ENCODE measurements at places on chromosomes 12 and 14.

DNA sequence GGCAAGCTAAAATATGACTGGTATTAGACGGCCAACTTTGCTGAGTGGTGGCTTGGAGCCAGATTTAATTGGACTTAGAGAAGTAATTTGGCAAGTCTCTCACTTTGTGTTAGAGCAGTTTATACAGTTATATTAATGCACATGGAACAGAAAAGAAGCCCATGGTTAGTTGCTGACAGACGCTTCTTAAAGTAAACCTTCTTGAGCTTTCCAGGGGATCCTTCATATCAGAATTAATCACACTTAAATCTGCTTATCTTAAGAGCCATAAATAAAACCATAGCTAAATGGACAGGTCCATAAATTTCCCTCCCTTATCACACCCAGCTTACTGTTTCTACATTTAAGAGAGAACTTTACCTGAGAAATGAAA lies 9.6 kb downstream of the GSG1 start:
- no peak for DNase-seq

DNA sequence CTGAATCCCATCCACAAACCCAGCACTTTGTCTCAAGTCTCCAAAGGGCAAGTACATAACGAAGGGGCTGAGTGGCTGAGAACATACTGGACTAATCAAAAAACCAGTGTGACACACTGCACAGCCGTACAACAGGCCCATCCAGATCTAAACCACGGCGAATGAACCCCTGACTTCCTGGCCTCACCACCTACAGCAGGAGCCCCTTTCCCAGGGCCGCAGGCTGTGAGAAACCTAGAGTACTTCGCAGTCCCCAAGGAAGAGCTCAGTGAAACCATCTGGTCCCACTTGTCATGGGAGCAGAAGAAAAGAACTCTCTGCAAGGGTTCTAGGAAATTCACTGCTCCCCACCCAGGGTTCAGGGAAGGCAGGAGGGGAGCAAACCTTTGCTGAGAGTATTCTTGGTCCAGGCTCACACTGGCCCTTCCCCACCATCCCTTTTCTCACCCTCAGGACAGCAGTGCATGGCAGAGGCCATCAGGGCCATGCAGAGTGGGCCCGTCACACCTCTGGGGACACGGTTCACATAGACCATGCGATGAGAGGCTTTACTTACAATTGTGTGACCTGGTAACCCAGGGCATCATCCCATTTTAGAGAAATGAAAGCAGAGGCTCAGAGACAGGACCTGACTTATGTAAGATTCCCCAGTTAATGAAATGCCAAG lies 192.8 kb downstream of the BCL11B start:
- DNase-seq: no peak

- DNase-seq: no peak
These were observed 141.4 kb downstream of the PHLDA1 start for GRCh38 chr12:75890141-75890540.

GRCh38 chr12:54890339-54890738 lies 36.0 kb downstream of the MUCL1 start:
- DNase-seq: no peak

GRCh38 chr12:49626169-49626835 lies 2.9 kb downstream of the PRPF40B start:
- DNase-seq: no peak

DNA sequence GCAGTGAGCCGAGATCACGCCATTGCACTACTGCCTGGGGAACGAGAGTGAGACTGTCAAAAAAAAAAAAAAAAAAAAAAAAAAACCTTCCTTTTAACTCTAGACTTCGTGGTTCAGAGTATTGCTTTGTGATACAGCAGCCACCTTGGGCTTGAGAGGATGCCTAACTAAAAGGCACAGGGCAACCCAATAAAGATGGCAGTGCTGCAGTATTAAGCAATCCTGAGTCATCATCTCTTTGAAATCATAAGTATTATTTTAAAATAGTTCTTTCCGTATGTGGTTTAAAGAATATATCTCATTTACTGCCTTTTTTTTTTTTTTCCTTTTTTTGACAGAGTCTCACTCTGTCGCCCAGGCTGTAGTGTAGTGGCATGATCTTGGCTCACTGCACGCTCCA lies 116.1 kb downstream of the PLEKHA5 start:
- DNase-seq: no peak

Data from OCI-LY7 (cell line).